Chondrocyte (in vitro differentiated cells): ENCODE measurements at places on chromosomes 13 and 19. TPM values are rescaled to one million over a fixed set of nuclear protein-coding genes. Genes with fewer than 3 reads are reported as not detected.
A peak's percentile ranks its signal among the peaks of the same experiment; 100 is the strongest.

SPIB gene
- not detected in 3 replicates for total RNA-seq

- H3K4me3 ChIP-seq: no peak overlapping the region
- no peaks in the 10 kb centered on the region for H3K36me3 ChIP-seq
- H3K27ac ChIP-seq: peak overlapping the region; percentile 96
- H3K4me1 ChIP-seq: peaks cover 15% of the 10 kb centered on the region
- no peak for DNase-seq
Observed at GRCh38 chr13:110580800-110581199, 19.3 kb upstream of the RAB20 start.

DNA sequence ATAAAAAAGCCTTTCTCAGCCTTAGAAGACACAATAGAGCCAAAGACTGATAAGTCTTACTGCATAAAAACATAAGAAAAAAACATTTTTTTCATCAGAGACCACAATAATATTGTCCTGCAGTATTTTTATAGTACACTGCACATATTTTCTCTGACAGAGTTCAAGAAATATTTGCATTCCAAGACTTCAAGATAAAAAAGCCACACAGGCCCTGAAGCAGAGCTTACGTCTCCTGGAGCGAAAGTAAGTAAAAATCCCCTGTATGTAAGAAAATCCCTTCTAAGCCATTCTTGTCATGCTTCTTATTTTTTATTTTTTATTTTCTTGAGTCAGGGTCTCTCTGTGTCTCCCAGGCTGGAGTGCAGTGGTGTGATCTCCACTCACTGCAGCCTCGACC is 755.9 kb downstream of the LIG4 start:
- H3K4me3 ChIP-seq: no peak overlapping the region
- no peak for DNase-seq
- no peaks in the 10 kb centered on the region for H3K27me3 ChIP-seq
- peaks cover 42% of the 10 kb centered on the region for H3K4me1 ChIP-seq
- no peaks in the 10 kb centered on the region for H3K36me3 ChIP-seq

DNA sequence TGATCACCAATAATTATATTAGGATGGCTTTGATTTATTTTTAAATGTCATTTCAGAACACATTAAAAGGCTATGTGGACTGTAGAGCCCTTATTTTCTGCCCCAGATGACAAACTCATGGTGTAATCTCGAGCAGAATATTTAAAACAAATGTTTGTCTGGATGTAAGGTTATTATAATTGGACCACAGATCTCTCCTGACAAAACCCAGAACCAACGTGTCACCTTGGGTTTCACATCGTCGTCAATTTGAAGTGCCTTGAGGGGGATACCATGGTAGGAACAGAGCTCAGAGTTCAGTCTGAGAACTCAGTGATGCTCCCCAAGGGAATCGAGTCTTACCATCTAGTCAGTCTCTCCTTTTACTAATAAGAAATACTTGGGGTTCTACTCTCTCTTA is 2.8 kb downstream of the SACS start:
- peaks cover 1% of the 10 kb centered on the region for H3K36me3 ChIP-seq
- no peak overlapping the region for H3K27ac ChIP-seq
- no peaks in the 10 kb centered on the region for H3K27me3 ChIP-seq
- peaks cover 66% of the 10 kb centered on the region for H3K4me1 ChIP-seq
- peak overlapping the region; percentile 33 for H3K4me3 ChIP-seq

- H3K36me3 ChIP-seq: peaks cover 10% of the 10 kb centered on the region
- H3K4me1 ChIP-seq: peaks cover 21% of the 10 kb centered on the region
- no peak for DNase-seq
- H3K27ac ChIP-seq: peak overlapping the region; percentile 72
- no peak overlapping the region for H3K4me3 ChIP-seq
Observed at GRCh38 chr19:44684892-44685863, 13.8 kb upstream of the CEACAM16 start.

LIM2 gene
- not detected in 3 replicates for total RNA-seq

DNA sequence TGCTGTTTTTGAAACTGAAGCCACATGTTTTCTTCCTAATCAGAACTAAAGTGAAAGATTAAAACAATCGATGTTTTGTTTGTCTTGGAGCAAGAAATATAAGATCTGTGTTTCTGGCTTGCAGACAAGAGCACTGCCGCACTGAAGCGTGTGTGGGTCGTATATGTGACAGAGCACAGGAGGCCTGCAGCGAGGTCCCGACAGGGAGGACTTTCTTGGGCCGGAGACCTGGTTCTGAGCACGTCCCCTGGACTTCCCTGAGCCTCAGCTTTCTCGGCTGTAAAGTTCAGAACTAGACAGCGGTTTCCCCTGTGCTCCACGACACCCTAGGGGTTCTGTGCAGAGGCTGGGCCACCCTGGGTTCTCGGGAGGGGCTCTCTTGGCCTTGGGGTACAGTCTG is 60.5 kb downstream of the GADD45B start:
- peak; percentile 52 for DNase-seq
- no peaks in the 10 kb centered on the region for H3K36me3 ChIP-seq
